Mammary epithelial cell (primary cell): ENCODE measurements at places on chromosomes 11 and 22. TPM values are rescaled to one million over a fixed set of nuclear protein-coding genes. Genes with fewer than 3 reads are reported as not detected.

The JAML gene
- not detected for total RNA-seq

- peak; percentile 39 for DNase-seq
These were observed 20.5 kb downstream of the TST start for GRCh38 chr22:36998620-36999351.

DNA sequence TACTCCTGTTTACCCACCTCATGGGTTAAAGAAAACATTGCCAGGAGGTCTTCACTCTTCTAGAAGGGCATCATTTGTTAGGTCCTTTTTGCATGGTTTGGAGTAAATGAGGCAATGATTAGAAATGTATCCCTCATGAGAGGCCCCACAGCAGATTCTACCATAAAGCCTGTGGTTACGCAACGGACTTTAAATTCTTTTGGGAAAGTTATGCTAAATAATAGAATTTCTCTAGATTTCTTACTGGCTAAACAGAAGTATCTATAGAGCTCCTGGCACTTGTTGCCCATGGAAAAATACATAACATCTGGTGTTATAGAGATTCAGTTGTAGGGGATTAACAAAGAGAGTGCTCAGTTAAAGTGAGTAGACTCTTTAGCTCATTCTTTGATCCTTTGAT is 15.1 kb upstream of the ATXN10 start:
- no peak for DNase-seq

DNA sequence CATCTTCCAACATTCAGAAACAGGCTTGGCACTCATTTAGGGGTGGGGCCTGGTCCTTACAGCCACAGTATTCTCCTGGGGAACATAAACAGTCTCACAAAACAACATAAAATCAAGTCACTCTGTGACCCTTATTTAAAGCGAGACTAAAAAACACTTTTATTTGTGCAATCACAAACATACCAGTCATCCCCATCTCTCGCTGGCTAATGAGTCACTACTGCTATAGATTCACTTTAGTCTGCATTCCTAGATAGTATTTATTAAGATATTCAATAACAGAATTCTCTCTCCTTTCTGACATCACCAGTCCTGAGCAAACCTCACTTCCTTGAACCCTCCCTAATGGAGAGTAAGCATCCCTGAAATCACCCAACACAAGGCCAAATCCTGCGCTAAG is 68.0 kb downstream of the ZBTB44 start:
- peak; percentile 4 for DNase-seq

The NCF4 gene
- total RNA-seq: 0.27 TPM in 1 of 2 replicates, not detected in the other

The GLYATL2 gene
- 1.0 TPM for total RNA-seq

GRCh38 chr11:13368041-13368446 is 90.5 kb downstream of the BMAL1 start:
- peak; percentile 23 for DNase-seq

DNA sequence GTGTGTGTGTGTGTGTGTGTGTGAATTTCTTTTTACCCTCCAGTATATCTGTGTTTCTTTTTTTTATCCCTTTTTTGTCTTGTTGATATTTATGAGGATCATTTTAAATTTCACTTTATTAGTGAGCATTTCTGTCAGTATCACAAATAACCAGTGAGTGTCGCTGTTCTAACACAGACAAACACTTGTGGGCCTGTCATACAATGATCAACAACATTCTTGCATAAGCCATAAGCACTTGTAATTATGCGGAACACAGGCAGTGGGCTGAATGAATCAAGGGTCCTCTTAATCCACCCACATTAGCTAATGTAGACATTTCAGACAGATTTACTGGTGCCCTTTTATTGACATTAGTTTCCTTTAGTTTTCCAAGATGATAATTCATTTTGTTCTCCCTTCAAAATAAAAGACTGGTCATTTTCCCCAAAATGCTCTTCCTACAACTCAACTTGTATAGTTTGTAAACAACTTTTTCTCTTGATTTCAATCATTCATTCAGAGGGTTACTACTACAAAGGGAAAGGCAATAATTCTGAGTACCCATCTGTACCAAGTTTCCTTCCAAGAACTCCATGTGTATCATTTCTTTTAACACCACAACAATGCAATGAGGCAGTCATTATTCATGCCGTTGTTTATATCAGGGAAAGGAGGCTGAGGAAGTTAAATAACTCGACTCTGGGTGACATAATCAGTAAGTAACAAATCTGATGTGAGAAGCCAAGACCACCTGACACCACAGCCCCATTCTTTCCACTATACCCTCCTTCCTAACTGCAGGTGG is 34.5 kb upstream of the ANO3 start:
- DNase-seq: peak; percentile 42

DNA sequence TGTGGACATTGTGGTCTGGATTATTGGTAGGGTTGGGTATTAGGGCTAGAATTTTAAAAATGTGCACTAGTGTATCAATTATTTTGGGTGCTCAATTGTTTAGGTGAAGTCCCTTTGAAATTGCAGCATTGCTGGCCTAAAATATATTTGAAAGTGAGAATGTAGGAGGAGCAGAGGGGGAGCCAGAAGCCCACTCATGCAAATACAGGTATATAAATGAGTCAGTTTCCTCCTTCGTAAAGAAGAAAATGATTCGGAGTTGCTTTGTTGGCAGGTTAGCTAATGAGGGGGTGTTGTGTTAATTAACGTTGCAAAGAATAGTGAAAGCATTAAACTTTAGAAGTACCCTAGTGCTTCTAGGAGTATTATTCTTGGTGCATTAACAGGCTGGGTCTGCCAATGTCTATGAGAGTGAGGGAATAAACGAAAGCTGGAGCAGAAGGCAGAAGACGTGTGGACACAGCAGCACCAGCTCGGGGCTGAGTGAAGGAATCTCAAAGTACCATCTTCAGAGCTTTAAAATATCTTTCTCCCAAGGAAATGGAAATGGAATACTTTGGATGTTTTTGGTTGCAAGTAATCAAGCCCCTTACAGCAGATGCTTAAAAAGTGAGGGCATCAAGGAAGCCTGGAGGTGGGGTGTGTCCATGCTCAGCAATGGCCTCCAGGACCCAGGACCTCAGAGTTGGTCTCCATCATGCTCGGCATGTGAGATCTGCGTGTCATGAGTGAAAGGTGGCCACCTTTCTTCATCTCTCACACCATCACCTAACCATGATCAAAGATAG is 522.9 kb downstream of the NTM start:
- DNase-seq: no peak

GRCh38 chr11:118621784-118622375 is 14.5 kb downstream of the PHLDB1 start:
- no peak for DNase-seq

DNA sequence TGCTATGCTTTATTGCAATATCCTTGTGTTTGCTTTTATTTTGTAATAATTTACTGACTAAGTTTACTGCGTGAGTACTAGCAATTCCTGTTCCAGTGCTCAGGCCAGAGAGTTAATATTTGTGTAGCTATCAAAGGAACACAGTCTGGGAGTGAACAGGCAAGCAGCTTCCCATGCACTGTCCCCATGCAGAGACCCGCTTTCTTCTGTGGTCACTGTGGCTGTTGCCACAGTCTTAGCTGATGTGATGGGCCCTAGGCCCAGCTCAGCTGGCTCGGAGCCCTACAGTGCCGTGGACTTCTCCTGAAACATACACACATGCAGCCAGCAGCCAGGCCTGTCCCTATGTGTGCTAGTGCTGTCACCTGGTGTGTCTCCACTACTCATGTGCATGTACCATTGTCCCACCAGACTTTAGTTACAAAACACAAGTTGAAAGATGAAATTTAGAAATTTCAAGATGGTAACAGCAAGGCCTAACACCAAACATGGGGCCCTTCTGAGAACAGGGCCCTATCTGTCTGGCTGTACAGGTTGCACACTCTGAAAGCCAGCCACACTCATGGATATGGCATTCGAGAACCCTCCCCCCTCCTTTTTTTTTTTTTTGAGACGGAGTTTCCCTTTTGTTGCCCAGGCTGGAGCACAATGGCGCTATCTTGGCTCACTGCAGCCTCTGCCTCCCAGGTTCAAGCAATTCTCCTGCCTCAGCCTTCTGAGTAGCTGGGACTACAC is 12.3 kb upstream of the SCUBE2 start:
- no peak for DNase-seq

The MMP3 gene
- 5.8 TPM for total RNA-seq

The FAM180B gene
- total RNA-seq: not detected in 2 replicates

DNA sequence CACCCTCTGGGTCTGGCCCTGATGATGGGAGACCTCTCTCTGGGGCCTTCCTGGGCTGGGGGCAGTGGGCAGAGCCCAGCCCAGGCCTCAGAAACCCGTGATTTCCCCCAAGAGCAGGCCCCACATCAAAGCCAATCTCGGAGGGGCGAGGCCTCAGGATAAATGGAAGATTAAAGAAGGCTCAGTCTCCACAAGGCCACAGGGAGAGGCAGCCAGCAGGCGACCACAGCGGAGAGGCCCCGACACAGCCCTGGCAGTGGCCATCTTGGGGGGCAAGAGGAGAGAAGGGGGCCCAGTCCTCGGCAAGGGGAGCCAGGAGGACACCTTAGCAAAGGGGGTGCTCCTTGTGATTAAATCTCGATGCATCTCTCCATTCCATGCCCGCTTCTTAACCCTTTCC is 12.5 kb upstream of the CREB3L1 start:
- DNase-seq: no peak

DNA sequence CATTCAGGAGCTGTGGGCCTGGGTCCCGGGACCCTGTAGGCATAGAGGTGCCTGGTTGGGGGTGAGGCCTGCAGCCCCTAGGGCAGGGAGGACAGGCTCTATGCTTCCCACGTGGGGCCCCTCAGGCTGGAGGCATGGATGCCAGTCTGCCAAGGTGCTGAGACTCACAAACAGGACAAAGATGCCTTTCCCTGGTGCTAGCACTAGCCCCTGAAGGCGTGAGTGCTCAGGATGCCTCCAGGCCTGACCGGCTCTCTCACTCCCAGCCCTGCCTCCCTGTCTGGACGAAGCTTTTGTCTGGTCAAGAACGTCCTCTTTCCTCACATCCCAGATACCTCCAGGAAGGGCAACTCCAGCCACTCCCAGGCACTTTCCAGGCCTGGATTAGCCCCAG is 2.1 kb downstream of the CDC42BPG start:
- peak; percentile 57 for DNase-seq

The PRODH gene
- 2.7 TPM for total RNA-seq

GRCh38 chr11:119021631-119022030 is 3.1 kb downstream of the TRAPPC4 start:
- no peak for DNase-seq

DNA sequence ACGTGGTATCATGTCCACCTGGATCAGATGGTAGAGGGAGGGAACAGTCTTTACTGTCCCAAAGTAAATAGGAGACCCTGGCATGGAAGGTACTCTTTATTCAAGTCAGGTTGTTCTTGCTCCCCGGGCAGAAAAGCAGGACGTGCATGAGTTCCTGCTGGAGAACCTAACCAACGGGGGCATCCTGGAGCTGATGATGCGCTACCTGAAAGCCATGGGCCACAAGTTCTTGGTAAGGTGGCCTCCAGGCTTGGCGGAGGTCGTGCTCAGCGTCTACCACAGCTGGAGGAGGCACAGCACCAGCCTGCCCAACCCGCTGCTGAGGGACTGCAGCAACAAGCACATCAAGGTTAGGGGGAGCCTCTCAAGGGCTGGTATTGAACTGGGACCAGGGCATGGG is 48.7 kb downstream of the CABIN1 start:
- no peak for DNase-seq

- no peak for DNase-seq
These were observed 380 bp downstream of the C11orf96 start for GRCh38 chr11:43942662-43943371.

DNA sequence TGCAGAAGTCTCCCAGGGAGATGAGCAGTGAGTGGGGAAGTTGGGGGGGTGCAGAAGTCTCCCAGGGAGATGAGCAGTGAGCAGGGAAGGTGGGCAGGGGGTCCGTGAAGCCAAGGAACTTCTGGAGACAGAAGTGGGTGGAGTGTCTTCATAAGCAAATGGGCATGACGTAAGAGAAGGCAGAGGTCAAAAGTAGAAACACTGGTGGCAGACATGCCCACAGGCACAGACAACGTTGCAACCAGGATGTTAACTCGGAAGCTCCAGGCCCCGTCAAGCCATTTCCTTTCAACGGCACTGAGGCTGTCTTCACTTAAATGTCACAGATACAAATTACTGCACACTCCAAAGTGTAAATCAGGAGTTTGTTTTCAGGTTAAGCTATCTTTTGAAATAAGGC is 186.1 kb downstream of the SHANK2 start:
- DNase-seq: no peak

- no peak for DNase-seq
These were observed at the start of gene RAG1 for GRCh38 chr11:36567694-36568093. Gene RAG1 (plus strand): TSS chr11:36568007. CDS start chr11:36573305, 5,298 bp downstream.

- DNase-seq: no peak
These were observed 23.4 kb downstream of the SLN start for GRCh38 chr11:107688322-107688918.

- DNase-seq: peak; percentile 65
These were observed 10.4 kb upstream of the SUN2 start for GRCh38 chr22:38766076-38766777.

DNA sequence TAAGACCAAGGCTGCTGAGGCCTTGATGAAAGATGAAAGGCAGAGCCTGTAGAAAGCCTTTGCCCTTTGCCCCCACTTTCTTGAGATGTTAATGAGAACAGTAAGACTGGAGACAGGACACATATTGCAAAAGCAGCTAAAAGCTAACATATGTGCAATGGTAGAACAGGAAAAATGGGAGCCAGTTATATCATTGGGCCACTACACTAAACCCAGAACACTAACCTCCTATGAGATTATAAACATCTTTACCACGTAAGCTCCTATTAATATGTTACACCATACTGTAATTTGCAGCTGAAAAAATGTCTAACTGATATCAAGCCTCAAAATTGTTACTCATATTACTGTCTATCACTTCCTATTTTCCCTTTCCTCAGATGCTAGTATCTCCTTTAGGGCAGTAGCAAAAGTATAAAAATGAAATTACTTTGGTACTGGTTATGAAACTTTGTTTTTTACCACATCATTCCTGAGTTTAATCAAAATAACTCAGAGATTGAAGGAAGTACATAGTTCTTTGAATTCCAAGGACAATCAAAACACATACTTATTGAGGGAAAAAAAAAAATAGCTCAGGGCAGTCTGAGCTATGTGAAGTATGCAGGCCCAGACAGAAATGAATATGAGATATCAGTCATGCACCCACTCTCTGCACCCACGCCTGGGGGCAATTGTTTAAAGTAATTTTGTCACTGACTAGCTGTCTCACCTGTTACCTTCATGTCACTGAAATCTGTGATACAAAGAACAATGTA is 9.1 kb downstream of the HPS5 start:
- peak; percentile 76 for DNase-seq
